Activated B cell treated with CpG ODN at 0.5 μM for 24 hours (primary cell): ENCODE measurements at places on chromosomes 2 and 18. TPM values are rescaled to one million over a fixed set of nuclear protein-coding genes. Genes with fewer than 3 reads are reported as not detected.
A peak's percentile ranks its signal among the peaks of the same experiment; 100 is the strongest.

GRCh38 chr2:160384791-160385190, 108.8 kb downstream of the RBMS1 start:
- no peak for DNase-seq
- no peak overlapping the region for H3K4me3 ChIP-seq
- no peak overlapping the region for H3K27ac ChIP-seq
- H3K36me3 ChIP-seq: no peaks in the 10 kb centered on the region
- peaks cover 42% of the 10 kb centered on the region for H3K4me1 ChIP-seq

GRCh38 chr2:184032983-184033382, 565.3 kb upstream of the ZNF804A start:
- H3K4me3 ChIP-seq: no peak overlapping the region
- no peak overlapping the region for H3K27ac ChIP-seq
- H3K36me3 ChIP-seq: no peaks in the 10 kb centered on the region
- no peak for DNase-seq
- H3K4me1 ChIP-seq: no peaks in the 10 kb centered on the region
- H3K27me3 ChIP-seq: no peaks in the 10 kb centered on the region

DNA sequence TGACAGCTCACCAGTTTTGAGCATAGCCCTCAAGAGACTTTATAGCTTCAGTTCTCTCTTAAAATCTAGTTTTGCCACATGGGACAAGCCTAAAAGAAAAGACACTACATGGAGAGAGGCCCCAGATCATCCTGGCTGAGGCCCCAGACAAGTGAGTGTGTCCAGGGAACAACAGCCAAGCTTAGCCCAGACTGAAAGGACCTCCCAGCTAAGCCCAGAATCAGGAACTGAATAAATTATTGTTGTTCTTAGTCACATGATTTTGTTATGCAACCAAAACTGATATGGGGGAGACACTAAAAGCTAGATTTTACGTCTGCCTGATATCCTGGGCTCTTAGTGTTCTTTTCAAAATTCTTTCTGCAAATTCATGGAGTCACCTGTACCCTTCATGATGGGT, 29.3 kb upstream of the LBH start:
- H3K27me3 ChIP-seq: no peaks in the 10 kb centered on the region
- no peaks in the 10 kb centered on the region for H3K4me1 ChIP-seq
- H3K36me3 ChIP-seq: no peaks in the 10 kb centered on the region
- H3K27ac ChIP-seq: no peak overlapping the region
- no peak for DNase-seq

- no peak for DNase-seq
- peaks cover 85% of the 10 kb centered on the region for H3K36me3 ChIP-seq
- H3K27me3 ChIP-seq: no peaks in the 10 kb centered on the region
- H3K4me3 ChIP-seq: no peak overlapping the region
- H3K27ac ChIP-seq: no peak overlapping the region
Observed at GRCh38 chr2:143513081-143513480, 383.9 kb downstream of the ARHGAP15 start.

CIB4 gene
- not detected in 2 replicates for total RNA-seq

- H3K4me1 ChIP-seq: no peaks in the 10 kb centered on the region
- no peaks in the 10 kb centered on the region for H3K27me3 ChIP-seq
- H3K4me3 ChIP-seq: no peak overlapping the region
- no peak for DNase-seq
Observed at GRCh38 chr2:112821682-112822081, 14.9 kb downstream of the IL1B start.

PLEKHA3 gene
- 28.3 and 29.6 TPM in 2 replicates for total RNA-seq

UGT1A10 gene
- not detected in 2 replicates for total RNA-seq

DNA sequence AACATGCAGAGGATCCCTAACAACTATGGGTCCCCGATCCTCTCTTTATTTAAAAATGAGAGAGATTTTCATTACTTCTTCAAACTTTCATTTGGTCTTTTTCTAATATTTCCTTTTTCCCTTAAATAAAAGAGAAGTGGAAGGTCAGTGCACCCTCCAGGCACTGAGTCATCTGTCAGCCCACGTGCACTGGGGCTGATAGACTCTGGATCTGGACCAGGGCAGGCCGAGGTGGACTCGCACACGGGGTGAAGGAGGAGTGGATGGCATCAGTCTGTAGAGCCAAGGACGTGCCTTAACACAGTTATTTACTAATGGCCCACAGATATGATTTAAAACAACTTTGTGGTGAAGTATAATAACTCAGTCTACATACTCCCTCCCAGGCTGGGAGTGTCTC, 214.4 kb upstream of the TMEM200C start:
- H3K4me3 ChIP-seq: no peak overlapping the region
- no peak overlapping the region for H3K27ac ChIP-seq
- no peaks in the 10 kb centered on the region for H3K4me1 ChIP-seq
- H3K36me3 ChIP-seq: no peaks in the 10 kb centered on the region
- H3K27me3 ChIP-seq: no peaks in the 10 kb centered on the region

GRCh38 chr2:128466376-128466775, 147.7 kb upstream of the HS6ST1 start:
- H3K4me3 ChIP-seq: no peak overlapping the region
- H3K27ac ChIP-seq: no peak overlapping the region
- no peaks in the 10 kb centered on the region for H3K4me1 ChIP-seq
- H3K36me3 ChIP-seq: peaks cover 3% of the 10 kb centered on the region
- no peak for DNase-seq

DNA sequence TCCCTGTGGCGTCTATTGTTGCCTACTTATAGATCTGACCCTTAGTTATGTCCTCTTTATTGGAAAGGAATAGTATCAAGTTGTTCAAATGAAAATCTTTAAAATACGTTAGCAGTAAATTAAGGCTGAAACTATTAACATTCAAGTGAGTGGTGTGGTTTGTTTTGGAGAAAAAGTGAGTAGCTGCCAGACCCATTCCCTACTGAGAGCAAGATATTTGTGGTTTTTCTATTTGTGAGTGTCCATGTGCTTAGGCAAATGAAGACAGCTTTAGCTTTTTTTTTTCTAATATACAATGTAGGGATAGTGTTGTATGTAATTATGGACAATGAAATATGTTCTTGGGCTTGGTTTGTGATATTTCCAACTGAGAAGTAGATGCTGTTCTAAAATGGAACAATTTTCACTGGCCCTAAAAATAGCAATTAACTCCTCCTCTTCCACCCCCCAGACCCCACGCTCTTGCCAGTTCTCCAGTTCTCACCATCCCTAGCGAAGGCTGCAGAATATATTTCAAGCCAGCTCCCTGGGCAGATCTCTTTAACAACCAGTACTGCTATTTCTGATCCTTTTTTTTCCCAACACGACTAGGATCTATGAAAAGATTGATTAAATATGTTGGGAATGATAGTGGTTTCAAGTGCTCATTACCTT, 83.1 kb downstream of the CCDC85A start:
- no peak overlapping the region for H3K4me3 ChIP-seq
- no peaks in the 10 kb centered on the region for H3K4me1 ChIP-seq
- H3K27me3 ChIP-seq: no peaks in the 10 kb centered on the region
- H3K27ac ChIP-seq: no peak overlapping the region

SLC40A1 gene
- total RNA-seq: 0.12 and 0.20 TPM in 2 replicates

GRCh38 chr2:192500550-192501200, 305.9 kb upstream of the TMEFF2 start:
- H3K36me3 ChIP-seq: no peaks in the 10 kb centered on the region
- DNase-seq: no peak
- H3K4me3 ChIP-seq: no peak overlapping the region
- no peak overlapping the region for H3K27ac ChIP-seq
- no peaks in the 10 kb centered on the region for H3K27me3 ChIP-seq

- no peak overlapping the region for H3K4me3 ChIP-seq
- H3K27me3 ChIP-seq: no peaks in the 10 kb centered on the region
- no peaks in the 10 kb centered on the region for H3K4me1 ChIP-seq
- no peak for DNase-seq
Observed at GRCh38 chr2:48551548-48551947, 21.6 kb downstream of the STON1 start.

- no peak overlapping the region for H3K27ac ChIP-seq
- H3K27me3 ChIP-seq: peaks cover 22% of the 10 kb centered on the region
- no peaks in the 10 kb centered on the region for H3K36me3 ChIP-seq
- H3K4me3 ChIP-seq: no peak overlapping the region
Observed at GRCh38 chr18:11674119-11674518, 14.9 kb upstream of the GNAL start.

- peak; percentile 81 for DNase-seq
- peaks cover 82% of the 10 kb centered on the region for H3K4me1 ChIP-seq
- H3K36me3 ChIP-seq: peaks cover 47% of the 10 kb centered on the region
- H3K27me3 ChIP-seq: no peaks in the 10 kb centered on the region
Observed at GRCh38 chr2:73985308-73986084, 786 bp downstream of the TET3 start.

- H3K27ac ChIP-seq: no peak overlapping the region
- no peaks in the 10 kb centered on the region for H3K36me3 ChIP-seq
- H3K27me3 ChIP-seq: no peaks in the 10 kb centered on the region
- H3K4me1 ChIP-seq: no peaks in the 10 kb centered on the region
- no peak overlapping the region for H3K4me3 ChIP-seq
Observed at GRCh38 chr2:35365859-35366258, 989.7 kb upstream of the CRIM1 start.

DNA sequence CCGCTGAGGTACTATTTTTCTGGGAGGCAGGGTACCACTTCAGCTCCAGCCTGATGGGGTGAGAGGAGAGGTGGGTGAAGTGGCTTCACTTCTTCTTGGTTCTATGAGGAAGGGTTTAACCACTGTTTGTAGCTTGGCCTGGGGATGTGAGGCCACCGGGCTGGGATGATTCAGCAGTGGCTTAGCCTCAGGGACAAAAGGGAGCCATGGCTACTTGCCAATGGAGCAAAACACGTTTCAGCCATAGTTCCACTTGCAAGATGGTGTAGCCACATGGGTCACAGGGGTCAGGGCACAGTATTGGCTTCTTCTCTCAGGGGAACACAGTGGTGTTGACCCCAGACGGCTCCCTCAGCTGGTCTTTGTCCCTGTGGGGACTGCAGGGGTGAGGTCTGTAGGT, 14.9 kb downstream of the ZDBF2 start:
- H3K27ac ChIP-seq: no peak overlapping the region
- H3K36me3 ChIP-seq: peaks cover 43% of the 10 kb centered on the region
- no peak overlapping the region for H3K4me3 ChIP-seq

AQP12A gene
- total RNA-seq: not detected in 2 replicates

GRCh38 chr2:154307007-154307406, 391.5 kb upstream of the KCNJ3 start:
- no peak for DNase-seq
- H3K4me3 ChIP-seq: no peak overlapping the region
- H3K4me1 ChIP-seq: no peaks in the 10 kb centered on the region
- no peak overlapping the region for H3K27ac ChIP-seq
- no peaks in the 10 kb centered on the region for H3K27me3 ChIP-seq

DNA sequence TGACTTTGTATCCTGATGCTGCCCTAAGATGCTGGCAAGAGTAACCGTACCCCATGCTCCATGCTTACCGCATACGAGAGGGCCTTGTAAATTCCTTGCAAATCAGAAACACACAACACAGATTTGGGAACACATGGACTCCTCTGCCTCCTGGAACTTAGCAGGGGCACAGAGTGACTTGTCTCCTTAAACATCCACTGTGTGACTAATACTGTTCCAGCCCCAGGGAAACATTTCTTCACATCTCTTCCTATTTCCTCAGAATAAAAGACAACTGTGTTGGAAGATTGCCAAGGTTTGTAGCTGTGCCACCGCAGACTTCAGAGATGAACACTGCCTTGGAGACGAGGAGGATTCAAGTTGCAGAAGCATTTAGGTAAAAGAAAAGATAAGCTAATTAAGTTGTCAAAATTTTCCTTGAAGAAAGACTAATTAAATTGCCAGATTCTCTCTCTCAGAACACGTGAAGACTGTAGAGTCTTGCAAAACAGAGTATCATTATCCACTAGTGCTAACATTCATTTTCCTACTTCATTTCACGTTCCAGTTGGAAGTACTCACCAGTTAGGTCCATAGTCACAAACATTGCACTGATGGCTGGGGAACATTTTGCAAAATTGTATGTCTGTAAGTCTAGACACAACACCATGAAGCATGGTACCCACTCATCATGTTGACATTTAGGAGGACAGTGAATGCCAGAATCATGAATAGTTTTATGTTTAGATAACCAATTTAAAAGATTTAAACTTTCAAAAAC, 188.8 kb downstream of the TSN start:
- no peak overlapping the region for H3K4me3 ChIP-seq
- H3K4me1 ChIP-seq: no peaks in the 10 kb centered on the region
- no peak for DNase-seq
- peaks cover 2% of the 10 kb centered on the region for H3K27me3 ChIP-seq

FLACC1 gene
- total RNA-seq: 3.5 and 4.6 TPM in 2 replicates

GRCh38 chr2:239275044-239275685, 125.7 kb downstream of the HDAC4 start:
- H3K4me3 ChIP-seq: peak overlapping the region; percentile 52
- peaks cover 17% of the 10 kb centered on the region for H3K4me1 ChIP-seq
- peaks cover 50% of the 10 kb centered on the region for H3K27me3 ChIP-seq
- peak; percentile 27 for DNase-seq
- no peak overlapping the region for H3K27ac ChIP-seq

- no peak for DNase-seq
- H3K4me3 ChIP-seq: no peak overlapping the region
- H3K36me3 ChIP-seq: no peaks in the 10 kb centered on the region
- no peak overlapping the region for H3K27ac ChIP-seq
Observed at GRCh38 chr2:153953761-153954160, 82.0 kb downstream of the GALNT13 start.

RASGRP3 gene
- 179 and 205 TPM in 2 replicates for total RNA-seq

- H3K4me3 ChIP-seq: no peak overlapping the region
- no peak overlapping the region for H3K27ac ChIP-seq
- no peaks in the 10 kb centered on the region for H3K27me3 ChIP-seq
- no peaks in the 10 kb centered on the region for H3K36me3 ChIP-seq
Observed at GRCh38 chr2:107737756-107738155, 88.9 kb upstream of the RGPD4 start.

CHN1 gene
- 0.61 and 0.80 TPM in 2 replicates for total RNA-seq

GRP gene
- not detected in 2 replicates for total RNA-seq

- H3K27ac ChIP-seq: no peak overlapping the region
- no peaks in the 10 kb centered on the region for H3K27me3 ChIP-seq
- H3K4me3 ChIP-seq: no peak overlapping the region
- H3K4me1 ChIP-seq: peaks cover 26% of the 10 kb centered on the region
- no peak for DNase-seq
- H3K36me3 ChIP-seq: no peaks in the 10 kb centered on the region
Observed at GRCh38 chr2:128500138-128500800, 181.6 kb upstream of the HS6ST1 start.

DNA sequence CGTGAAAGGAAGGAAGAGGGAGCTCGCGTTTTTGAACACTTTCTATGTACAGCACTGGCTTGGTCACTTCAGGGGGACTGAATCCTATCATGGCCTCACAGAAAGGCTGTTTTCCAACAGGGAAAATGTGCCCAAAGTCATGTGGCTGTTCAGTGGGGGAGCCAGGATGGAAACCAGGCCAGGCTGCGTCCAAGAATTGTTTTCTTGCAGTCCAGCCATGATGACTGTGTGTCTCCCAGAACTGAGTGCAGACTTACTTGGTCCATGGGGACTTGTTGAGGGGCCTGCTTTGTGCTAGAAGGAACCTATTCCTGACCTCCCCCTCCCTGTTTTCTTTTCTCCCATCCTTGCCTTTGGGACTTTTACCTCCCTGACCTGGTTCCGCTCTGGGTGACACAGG, 46.9 kb downstream of the EMILIN2 start:
- no peak overlapping the region for H3K27ac ChIP-seq
- peaks cover 7% of the 10 kb centered on the region for H3K4me1 ChIP-seq
- peaks cover 57% of the 10 kb centered on the region for H3K36me3 ChIP-seq
- no peak for DNase-seq
- peaks cover 1% of the 10 kb centered on the region for H3K27me3 ChIP-seq
